ENCODE measurements at places on chromosomes 7 and 10.

- peak; percentile 65 for DNase-seq
Observed at GRCh38 chr10:7525314-7526016, 114.6 kb upstream of the SFMBT2 start.

GRCh38 chr7:107582875-107583274, 2.8 kb downstream of the BCAP29 start:
- DNase-seq = peak; percentile 13

DNA sequence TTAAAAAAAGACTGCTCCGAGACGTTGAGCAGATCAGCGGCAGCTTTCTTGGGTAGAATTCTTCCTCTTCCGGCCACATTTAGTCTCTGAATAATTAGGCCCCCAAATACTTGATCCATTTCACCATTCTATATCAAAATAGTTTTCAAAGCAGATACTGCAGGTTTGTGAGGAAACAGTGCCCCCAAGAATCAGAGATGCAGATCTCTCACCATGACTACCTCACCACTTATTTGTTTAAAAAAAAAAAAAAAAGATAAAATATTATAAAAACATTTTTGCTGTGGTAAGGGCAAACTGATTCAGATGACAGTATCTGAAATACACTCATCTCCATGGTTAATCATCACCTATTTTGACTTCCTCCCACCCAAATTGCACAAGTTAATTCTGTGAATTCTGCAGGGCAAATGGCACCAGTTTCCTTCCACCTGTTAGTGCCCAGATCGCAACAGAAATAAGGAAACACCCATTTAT, 210.4 kb downstream of the FAM107B start:
- no peak for DNase-seq

DNA sequence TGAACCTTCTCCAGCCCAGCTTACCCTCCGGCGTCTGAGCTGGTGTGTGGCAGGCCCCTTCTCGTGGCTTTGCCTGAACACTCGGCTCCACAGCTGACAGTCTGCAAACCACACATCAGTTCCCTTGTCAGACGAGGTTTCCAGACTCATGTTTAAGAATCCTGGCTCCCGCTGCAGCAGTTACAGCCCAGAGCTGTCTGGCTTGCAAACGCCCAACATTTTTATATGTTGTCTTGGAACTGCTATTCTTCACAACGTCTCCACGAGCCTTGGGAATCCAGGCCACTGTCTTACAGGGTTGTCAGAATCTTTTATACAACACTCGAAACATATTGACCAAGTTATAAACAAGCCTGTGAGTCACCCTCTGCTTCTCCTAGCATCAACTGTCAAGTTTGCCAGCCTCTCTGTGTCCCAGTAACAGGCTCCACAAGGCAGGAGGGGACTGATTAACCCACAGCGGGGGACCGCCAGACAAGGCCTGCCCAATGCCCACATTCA, 68.1 kb downstream of the TNS3 start:
- DNase-seq = peak; percentile 95

- DNase-seq = no peak
Observed at GRCh38 chr7:155920068-155920461, 107.8 kb upstream of the SHH start.

DNA sequence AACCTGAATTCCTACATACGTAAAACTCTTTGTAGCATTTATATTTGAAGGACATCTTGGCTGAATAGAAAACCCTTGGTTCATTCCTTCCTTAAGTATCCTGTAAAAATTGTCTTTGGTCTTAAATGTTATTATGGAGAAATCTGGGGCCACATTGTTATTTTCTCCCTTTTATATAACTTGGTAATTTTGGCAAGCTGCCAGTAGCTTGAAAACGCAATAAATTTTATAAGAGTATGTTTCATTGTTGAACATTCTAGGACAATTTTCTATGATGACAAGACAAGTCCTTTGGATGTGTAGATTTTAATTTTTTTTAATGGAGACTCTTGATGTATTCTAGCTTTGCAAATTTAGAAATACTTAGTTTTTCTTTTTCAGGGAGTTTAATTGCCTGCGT, 191.9 kb downstream of the ABCA13 start:
- DNase-seq = no peak

Data from EH (cell line).